ENCODE measurements at places on chromosomes 2 and 18.

DNA sequence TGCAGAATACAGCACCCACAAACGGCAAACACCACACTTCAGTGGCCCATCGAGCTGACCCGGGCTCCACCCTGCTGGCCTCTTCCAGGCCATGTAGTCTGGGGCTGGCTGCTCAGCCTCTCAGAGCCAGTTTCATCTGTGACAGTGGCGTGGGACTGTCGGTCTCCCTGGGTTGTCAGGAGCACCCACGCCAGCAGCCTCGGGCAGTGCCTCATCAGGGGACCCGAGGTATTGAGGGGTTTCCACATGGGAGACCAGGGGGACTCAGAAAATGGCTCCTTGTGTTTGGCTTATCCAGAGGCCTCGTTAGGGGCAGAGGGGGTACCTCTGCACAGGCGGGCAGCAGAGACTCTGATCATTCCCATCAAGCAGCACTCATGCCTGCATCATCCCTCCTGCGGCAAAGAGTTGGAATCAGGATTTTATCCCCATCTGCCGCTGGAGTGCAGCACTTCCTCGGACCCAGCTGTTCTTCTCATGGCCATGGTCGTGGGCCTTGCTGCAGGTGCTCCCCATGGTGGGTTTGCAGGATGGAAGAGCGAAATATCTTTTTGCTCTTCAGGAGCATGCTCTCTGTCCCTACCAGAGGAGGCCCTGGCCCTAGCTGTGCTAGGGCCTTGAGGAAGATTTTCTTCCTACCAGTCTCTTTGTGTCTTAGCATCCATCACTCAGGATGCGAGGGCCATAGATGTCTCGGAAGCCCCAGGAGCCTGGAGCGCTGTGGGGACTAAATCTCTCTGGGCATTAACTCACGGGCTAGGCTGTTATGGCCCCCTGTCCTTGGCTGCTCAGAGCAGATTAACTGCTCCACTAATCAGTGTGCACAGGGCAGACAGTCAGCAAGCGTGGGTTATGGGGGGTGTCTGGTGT is 100.8 kb downstream of the CLIP4 start:
- DNase-seq: no peak

- no peak for DNase-seq
Observed at GRCh38 chr2:118123561-118124232, 35.4 kb downstream of the INSIG2 start.

- no peak for DNase-seq
Observed at GRCh38 chr2:231181860-231182512, 16.4 kb upstream of the ARMC9 start.

GRCh38 chr18:62329691-62330454 is 4.8 kb downstream of the TNFRSF11A start:
- DNase-seq: no peak

DNA sequence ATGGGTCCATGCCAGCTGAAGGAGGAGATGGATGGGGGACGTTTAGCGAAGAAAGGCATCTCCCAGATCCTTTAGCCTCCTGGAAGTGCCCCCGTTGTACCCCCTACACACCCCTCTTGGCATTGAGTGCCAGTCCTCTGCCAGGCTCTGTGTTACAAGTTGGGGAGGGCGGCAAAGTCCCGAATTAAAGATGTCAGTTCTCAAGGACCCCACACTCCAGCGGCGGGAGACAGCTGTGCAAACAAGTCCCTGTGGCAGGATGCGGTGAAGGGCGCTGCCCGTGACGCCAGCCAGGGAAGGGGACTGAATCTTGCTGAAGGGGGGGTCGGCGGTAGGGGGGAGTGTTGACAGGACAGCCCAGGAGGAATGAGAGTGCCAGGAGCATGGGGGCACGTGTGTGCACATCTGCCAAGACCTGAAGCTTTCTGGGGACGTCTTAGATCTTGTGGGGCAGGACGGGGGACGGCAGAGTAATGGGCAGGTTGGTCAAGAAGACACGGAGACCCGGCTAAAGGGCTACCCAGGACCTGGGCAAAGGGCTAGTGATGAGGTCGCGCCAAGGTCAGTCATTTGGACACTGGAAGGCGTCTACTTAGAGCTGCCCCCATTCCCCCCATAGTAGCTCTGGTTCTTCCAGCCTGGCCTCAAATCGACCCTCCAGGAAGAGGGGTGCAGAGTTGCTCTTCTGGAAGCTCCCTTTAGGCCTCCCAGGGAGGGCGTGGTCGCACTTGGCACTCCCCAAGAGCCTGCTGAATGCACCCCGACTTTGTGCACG is 2.8 kb upstream of the CTDSP1 start:
- DNase-seq: peak; percentile 77

DNA sequence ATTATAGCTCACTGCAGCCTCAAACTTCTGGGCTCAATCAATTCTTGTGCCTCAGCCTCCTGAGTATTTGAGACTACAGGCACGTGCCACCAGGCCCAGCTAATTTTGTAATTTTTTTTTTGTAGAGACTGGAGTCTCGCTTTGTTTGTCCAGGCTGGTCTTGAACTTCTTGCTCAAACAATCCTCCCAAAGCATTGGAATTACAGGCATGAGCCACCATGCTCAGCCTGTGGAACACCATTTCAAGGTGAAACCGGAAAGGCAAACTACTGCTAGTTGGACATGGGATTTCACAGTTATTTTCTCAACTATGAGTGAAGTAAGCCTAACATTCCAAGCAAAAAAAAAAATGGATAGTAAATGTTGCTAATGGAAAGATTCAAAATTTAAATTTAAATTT is 20.9 kb upstream of the TGIF1 start:
- no peak for DNase-seq

DNA sequence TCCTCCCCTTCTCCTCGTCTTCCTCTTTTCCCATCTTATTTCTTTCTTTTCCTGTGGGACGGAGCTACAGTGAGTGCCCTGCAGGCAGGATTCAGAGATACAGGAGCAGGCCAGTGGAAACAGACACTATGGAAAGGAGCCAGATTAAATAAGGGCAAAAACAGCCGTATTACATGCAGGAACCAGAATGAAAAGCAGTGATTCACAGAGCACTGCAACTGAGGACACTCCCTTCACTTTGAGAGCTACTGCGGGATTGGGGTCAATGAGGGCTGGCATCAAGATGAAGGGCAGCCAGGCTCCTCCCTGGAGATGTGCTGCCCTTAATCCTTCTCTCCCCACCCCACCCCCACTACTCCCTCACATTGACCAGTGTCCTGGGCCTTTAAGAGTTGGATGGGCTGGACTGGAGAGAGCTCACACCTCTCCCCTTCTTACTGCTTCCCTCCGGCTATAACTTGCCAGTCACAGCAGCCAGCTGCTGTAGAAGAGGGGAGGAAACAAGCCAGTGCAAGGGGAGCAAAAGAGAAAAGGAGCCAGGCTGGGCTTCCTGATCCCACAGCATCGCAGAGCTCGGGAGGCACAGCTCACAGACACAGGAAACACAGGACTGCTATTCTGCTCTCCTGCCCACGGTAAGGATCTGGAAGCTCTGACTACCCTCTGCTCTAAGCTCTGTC is at the start of gene PLCD4:
Gene PLCD4 (plus strand): TSS at position 464 of the 680 bp plus-strand sequence. CDS start 7,841 bp downstream, outside the sequence.
- DNase-seq: no peak

DNA sequence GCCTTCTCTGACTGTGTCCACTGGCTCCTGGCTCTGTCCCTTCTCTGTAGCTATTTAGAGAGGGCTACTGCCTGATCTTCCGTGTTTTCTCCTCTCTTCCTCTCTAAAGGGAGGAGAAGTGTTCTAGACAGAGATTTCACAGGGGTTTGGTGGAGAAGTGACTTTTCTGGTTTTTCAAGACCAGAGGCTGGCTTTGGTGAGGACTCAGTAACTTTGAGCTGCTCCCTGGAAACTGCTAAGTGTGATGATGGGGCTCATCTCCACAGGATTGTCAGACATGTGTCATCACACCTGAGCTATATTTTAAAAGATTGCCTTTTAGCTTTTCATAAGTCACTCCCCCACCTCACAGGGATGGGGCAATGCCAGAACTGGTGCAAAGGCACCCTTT is 6.2 kb downstream of the MAL start:
- no peak for DNase-seq

GRCh38 chr2:1802046-1802445 is 57.7 kb upstream of the PXDN start:
- DNase-seq: no peak

GRCh38 chr2:45583977-45584376 is 27.1 kb downstream of the SRBD1 start:
- DNase-seq: no peak

DNA sequence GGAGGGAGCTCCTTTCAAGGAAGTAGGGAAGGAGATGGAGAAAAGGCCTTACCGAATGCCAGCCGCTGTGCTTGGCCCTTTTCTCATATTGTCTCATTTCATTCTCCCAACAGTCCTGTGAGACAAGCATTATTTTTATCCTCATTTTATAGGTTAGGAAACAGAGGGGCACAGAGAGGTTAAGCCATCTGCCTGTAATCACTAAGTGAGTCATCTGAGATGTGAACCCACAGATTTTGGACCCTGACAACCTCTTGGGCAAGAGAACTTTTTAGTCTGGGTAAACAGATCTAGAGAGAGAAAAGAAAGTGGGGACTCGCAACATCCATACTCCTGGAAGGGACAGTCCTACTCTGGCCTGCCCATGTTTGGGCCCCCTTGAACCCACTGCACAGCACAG is 91.7 kb upstream of the LCLAT1 start:
- DNase-seq: no peak

- no peak for DNase-seq
Observed at GRCh38 chr2:187549193-187549592, 5.0 kb downstream of the TFPI start.
